ENCODE measurements at places on chromosomes 5 and 9.

DNA sequence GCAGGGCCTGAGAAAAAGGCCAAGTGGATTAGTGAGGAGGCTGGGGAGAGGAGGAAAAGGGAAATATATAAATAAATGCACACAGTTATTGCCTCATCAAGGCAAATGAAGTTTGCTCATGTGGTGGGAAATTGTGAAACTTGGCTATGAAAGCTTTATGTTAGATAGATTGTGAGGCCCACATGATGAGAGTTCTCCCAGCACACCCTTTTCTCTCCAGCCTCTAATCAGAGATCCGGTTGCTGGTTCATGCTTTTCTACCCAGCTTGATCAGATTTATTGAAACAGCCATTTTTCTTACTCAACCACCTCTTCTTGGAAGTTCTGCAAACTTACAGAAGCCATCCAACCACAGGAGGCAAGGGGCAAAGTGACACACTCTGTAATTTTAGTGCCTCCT lies 125.8 kb upstream of the KLF4 start:
- peak; percentile 97 for DNase-seq

GRCh38 chr9:94079236-94079635 lies 5.0 kb upstream of the PTPDC1 start:
- DNase-seq, result no peak

DNA sequence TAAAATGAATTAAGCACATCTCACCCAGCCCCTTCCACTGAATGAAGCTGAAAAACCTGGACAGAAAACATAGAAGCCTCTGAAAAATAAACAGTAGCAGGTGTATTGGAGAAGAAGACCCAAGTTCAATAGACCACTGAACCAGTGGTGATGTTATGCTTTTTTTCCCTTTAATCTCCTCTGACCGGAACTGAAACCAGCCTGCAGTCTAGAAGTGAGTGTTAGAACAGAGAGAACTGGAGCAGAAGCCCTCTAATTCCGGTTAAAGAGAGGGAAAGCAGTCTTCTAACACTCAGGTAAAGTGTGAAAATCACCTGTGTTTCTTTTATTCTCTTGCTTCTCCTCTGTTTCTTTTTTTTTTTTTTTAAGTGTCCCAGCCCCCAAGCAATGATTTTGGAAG lies 83.5 kb upstream of the CCL21 start:
- no peak for DNase-seq

DNA sequence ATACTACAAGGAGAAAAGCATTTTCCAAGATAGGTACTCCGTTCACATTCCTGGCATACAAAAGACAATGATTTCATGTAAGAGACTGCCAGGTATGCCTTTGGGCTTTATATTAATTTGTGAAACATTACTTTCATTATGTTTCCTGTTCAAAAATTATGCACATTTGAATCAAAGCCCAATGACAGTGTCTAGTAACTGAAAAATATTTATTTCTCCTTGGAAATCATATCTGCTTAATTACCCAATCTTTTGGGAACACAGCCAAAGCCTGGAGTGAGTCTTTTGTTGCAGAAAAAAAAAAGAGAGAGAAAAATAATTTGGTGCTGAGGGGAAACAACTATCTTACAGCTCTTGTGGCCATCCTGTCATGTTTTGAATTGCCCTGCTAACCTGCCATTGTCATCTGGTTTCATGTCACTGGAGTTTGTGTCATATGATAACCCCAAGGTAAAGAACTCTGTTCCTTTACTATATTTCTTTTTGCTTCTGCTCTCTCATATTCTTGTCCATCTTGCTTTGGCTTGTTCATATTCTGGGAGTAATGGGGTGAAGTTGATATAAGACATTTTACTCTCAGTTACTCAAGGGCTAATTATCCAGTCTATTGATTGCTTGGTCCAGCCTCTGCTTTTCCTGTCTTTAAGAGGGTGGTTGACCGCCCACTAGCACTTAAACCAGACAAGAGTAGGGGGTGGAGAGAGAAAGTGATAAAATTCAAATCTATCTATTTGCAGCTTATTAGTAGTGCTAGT lies 238.3 kb upstream of the NUDT12 start:
- peak; percentile 87 for DNase-seq

DNA sequence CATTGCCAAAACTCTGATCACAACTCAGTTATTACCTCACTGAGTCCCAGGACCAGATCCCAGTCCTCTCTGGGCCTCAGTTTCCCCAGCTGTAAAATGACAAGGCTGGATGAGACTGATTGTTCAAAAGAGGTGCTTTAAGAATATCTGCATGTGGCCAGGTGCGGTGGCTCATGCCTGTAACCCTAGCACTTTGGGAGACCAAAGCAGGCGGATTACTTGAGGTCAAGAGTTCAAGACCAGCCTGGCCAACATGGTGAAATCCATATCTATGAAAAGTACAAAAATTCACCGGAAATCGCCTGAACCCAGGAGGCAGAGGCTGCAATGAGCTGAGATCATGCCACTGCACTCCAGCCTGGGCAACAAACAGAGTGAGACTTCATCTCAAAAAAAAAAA lies 8.3 kb downstream of the ATOX1 start:
- no peak for DNase-seq

DNA sequence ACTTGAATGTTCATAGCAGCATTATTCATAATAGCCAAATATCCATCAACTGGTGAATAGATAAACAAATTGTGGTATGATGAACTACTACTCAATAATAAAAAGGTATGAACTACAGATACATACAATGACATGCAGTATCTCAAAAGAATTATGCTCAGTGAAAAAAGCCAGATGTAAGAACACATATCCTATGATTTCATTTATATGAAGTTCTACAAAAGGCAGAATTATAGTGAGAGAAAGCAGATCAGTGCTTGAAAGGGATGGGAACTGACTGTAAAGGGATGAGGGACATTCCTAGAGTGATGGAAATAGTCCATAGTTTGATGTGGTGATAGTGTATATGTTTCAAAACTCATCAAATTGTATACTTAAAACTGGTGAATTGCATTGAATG lies 339.0 kb downstream of the ENC1 start:
- DNase-seq, result no peak

- DNase-seq, result peak; percentile 82
Measured at GRCh38 chr5:1793966-1794900, 5.4 kb downstream of the MRPL36 start.

- DNase-seq, result no peak
Measured at GRCh38 chr5:56608217-56608925, 207.0 kb upstream of the MAP3K1 start.

DNA sequence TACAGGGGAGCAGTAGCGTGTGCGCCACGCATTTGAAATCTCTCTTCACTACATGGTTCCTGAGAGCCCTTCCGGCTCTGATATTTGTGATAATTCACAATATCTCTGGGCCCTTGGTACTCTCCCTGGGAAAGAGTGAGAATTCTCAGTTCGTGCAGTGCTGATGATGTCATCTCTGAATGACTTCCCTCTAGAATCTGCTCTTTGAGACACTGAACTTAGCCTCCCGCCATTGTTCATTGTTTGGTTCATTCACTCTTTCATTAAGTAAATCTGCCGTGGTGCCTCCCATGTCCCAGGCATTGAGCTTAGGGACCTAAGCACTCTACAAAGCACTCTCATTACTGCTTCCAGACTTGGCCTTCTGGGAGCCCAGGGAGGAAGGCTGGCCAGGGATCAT lies 94.0 kb downstream of the PPARGC1B start:
- DNase-seq, result no peak

- no peak for DNase-seq
Measured at GRCh38 chr9:110958847-110959246, 79.4 kb downstream of the LPAR1 start.

- no peak for DNase-seq
Measured at GRCh38 chr5:41427505-41427904, 82.9 kb downstream of the PLCXD3 start.

DNA sequence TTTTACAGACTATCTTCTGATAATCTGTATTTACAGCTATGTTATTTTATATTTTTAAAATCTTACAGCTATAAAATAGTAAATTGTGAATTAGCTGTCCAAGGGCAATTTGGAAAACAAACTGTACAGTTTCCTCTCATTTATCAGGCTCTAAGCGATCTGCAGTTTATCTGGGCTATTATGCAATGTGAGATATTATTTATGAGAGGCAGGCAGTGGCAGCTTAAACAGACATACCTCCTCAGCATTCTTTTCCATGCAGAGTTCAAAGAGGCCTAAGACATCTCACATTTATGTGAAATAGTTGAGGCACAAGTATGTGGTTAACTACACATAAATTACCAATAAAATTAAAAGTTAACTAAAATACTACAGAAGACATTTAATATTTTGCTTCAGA lies 10.2 kb downstream of the NIPSNAP3B start:
- DNase-seq, result peak; percentile 86

DNA sequence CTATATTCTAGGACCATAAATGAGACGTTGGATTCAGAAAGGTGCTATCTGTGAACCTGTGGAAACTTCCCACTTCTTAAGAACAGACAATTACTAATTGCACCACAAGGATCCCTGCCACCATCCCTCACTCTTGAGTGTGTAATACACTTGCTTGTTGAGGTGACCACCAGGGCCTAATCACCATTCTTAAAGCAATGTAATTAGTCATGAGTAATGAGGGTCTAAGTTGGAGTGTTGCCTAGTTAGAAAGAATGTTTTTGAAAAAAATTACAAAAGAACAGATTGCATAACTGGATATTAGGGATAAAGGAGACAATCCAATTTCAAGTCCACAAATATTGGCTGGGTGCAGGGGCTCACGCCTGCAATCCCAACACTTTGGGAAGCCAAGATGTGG lies 56.9 kb upstream of the TRIO start:
- DNase-seq, result peak; percentile 75

DNA sequence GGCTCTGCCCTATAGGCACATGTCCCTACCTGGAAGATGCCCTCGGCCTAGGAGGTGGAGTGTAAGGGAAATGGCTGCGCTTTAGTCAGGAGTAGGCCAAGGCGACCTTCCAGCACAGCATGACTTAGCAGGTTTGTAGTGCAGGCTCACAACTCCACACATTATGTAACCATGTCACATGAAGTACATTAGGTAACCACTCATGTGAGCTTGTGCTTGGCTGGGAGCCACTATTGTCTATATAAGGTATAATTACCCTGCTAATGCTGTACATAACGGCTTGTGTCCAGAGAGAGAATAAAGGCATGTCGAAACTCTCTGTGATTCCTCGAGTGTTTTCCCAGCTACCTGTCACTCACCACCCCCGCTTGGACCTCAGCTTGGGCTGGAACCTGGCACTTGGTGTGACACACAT lies 74.9 kb downstream of the CAMK4 start:
- peak; percentile 20 for DNase-seq

- DNase-seq, result no peak
Measured at GRCh38 chr5:87877023-87877422, 391.6 kb downstream of the TMEM161B start.

GRCh38 chr5:17796142-17796541 lies 161.9 kb downstream of the TAF11L14 start:
- DNase-seq, result no peak

DNA sequence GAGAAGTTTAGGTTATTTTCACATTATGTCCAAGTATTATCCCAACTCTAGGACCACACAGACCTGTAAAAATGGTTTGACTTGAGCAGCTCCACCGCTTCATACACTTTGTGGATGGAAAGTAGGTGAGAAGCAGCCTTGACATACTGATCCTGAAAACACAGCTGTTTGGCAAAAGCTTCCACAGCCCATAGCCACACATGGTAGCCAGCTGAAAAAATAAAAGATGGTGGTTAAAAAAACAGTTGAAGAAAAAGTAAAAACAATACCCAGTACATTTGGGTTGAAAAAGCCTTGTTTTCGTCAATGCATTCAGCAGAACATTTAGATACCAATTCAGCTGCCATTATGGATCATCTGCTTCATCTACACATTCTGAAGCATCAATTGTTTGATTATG lies 36.7 kb downstream of the GEMIN5 start:
- no peak for DNase-seq

DNA sequence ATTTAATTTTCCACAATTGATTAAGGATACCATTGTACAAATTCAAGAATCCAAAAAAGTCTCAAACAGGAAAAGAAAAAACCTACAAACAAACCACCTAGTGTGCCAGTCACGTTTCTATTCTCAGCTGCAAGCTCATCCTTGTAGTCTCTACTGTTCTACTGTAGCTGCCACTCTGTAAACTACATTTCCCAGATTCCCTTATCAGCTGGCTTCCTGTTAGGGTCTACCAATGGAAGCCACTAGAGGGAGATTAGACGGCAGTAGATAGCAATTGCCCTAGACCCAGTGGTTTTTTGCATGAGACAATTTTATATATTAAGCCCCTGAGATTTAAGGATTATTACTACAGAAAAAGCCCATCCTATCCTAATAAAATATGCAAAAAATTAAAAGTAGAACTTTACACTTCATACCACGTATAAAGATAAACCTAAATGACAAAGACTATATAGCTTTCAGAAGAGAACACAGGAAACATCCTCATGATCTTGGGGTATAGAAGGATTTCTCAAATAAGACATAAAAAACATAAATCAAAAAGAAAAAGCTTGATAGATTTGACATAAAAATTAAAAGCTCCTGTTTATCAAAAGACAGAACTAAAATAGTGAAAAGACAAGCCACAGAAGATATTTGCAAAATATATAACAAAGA lies 37.4 kb downstream of the P4HA2 start:
- DNase-seq, result peak; percentile 81

DNA sequence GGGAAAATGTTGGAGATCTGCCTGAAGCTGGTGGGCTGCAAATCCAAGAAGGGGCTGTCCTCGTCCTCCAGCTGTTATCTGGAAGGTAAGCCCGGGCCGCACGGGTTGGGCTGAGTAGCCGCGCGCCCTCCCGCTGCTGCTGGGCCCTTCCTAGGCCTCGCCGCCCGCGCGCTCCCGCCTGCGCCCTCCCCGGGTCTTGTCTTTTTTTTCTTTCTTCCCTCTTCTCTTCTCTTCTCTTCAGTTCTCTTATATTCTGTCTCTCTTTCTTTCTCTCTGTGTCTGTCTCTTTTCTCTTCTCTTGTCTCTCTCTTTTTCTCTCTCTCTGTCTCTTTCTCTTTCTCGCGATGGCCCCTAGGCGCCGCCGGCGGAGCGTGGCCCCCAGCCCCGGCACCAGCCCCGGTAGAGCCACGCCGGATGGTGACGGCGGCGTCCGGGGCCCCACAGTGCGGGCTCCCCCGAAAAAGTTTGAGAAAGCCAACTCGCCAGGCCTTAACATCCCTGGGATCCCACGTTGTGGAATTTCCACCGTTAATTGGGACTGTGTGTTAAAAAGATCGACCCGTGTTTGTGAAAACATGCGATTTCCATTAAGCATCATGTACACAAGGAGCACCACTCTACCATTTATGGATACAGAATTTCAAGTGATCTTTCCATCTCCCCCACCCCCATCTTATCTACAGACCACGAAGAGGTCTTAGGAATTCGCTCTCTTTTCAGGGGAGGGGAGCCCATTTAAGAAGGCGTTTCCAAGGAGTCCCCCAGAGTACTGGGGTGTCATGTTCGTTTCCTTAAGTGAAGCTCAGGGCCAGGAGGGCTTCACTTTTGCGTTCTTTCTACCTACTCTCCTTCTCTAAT lies 616 bp downstream of the ABL1 start:
- DNase-seq, result no peak

All from amniotic epithelial cell (primary cell).